ENCODE measurements at places on chromosomes 2 and 18.
A peak's percentile ranks its signal among the peaks of the same experiment; 100 is the strongest.

GRCh38 chr2:119231975-119232665 is 8.5 kb downstream of the STEAP3 start:
- no peak for DNase-seq

DNA sequence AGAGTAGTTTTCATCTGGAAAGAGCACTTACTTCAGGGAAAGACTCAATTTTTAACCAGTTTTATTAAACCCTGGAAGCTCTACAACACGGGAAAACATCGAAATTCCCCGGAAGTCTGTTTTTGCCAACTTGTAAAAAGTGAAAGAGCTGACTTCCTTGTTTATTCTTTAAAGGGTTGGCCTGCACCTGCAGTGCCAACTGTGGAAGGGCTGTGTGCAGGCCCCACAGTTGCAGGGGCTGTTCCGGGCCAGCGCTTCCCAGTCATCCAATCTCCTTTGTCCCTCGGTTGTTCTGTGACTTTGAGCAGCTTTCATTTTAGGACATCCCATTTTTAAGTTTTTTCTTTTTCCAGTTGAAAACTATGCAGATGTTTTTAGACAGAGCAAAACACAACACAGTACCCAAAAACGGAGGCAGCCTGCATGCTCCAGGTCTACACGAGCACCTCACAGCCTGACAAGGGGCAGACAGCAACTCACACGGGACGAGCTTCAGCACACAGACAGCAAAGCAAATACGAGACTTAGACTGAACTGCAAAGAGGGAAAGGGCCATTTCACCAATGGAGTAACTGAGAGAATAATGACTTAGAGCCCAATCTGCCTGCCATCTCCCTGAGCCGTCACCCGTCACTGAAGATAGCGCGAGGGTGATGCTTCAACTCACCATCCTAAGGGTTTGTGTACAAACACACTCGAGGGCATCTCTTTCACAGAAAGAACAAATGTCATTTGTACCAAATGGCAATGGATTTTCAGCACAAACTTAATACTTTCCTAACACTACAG is 70.6 kb downstream of the EMILIN2 start:
- DNase-seq: no peak

DNA sequence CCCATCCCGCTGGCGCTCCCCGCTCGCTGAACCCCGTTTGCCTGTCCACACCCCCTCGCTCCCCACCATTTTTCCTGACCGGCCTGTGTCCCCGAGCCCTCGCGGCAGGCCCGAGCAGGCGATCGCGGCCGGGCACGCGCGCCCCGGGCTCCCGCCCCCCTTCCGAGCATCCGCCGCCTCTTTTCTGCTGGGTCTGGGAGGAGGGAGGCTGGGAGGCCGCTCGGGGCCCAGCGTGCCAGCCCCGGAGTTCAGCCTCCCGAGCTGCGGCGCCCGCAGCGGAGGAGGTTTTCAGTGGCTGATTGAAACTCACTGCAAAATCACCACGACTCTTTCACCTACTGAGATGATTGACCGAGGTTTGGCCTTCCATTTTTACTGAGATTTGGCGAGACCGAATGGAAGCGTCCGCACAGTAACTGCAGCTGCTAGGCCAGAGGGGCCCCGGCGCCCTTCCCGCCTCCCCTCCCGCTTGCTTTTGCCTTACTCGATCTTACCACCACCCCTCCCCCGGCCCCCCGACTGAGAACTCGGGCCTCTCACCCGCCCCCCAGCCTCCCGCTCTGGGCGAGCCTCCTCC is 4.8 kb downstream of the SOX11 start:
- DNase-seq: peak; percentile 31

- DNase-seq: no peak
These were observed 27.5 kb downstream of the M1AP start for GRCh38 chr2:74620671-74621070.

GRCh38 chr18:34600158-34600557 is 109.9 kb upstream of the DTNA start:
- DNase-seq: no peak

DNA sequence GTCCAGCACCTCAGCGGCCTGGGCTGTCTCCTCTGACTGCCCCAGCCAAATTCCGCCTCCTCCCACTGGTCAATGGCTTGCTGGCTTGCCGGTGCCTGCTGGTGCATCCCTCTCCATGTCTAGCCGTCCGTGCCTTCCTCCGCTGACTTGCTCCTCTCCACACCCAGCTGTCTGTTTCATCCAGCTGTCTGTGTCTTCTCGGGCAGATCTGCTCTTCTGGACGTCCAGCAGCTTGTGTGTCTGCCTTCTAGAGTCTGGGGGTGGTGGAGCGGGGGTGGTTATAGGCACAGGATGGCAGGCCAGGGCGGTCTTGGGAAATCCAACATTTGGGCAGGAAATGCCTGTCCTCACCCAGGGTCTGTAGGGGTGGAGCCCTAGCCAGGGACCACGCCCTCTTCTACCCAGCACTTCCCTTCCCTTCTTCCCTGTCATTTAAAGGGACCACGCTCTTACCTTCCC is 369.2 kb downstream of the GALNT13 start:
- DNase-seq: no peak

GRCh38 chr2:164777847-164778461 is 63.7 kb downstream of the COBLL1 start:
- DNase-seq: no peak

DNA sequence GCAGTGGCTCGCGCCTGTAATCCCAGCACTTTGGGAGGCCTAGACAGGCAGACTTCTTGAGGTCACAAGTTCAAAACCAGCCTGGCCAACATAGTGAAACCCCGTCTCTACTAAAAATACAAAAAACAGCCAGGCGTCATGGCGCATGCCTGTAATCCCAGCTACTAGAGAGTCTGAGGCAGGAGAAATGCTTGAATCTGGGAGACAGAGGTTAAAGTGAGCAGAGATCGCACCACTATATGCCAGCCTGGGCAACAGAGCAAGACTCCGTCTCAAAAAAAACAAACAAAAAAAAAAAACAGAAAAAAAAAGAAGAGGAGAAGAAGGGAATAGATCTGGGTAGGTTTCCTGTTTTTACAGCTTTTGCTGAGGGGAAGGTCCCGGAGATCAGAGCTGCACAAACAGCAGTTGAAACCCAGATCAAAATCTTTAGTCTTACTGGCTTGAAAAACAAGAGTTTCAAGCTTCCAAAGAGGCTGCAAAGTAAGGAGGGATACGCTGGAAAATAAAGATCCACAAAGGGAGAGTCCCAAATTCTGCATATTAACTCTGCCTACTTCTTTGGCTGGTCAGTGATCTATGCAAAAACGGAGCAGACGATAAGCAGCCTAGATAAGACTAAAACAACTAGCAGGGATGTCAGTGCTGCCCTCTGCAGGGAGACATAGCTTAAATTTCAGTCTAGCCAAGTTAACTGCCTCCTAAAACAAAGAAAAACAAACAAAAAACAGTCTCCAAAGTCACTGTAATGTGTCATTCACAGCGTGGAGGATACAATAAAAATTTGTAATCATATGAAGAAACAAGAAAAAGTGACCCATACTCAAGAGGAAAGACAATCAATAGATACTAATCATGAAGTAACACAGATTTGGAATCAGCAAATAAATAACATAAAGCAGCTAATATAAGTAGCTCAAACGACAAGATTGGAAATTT is 74.1 kb downstream of the TLK1 start:
- peak; percentile 20 for DNase-seq

- DNase-seq: no peak
These were observed 441.7 kb upstream of the HNMT start for GRCh38 chr2:137522620-137523011.

GRCh38 chr2:184031402-184032147 is 566.8 kb upstream of the ZNF804A start:
- DNase-seq: no peak

- DNase-seq: no peak
These were observed 111.5 kb upstream of the GLI2 start for GRCh38 chr2:120624061-120624737.

- DNase-seq: no peak
These were observed 60.5 kb upstream of the TEX51 start for GRCh38 chr2:126837966-126838715.

DNA sequence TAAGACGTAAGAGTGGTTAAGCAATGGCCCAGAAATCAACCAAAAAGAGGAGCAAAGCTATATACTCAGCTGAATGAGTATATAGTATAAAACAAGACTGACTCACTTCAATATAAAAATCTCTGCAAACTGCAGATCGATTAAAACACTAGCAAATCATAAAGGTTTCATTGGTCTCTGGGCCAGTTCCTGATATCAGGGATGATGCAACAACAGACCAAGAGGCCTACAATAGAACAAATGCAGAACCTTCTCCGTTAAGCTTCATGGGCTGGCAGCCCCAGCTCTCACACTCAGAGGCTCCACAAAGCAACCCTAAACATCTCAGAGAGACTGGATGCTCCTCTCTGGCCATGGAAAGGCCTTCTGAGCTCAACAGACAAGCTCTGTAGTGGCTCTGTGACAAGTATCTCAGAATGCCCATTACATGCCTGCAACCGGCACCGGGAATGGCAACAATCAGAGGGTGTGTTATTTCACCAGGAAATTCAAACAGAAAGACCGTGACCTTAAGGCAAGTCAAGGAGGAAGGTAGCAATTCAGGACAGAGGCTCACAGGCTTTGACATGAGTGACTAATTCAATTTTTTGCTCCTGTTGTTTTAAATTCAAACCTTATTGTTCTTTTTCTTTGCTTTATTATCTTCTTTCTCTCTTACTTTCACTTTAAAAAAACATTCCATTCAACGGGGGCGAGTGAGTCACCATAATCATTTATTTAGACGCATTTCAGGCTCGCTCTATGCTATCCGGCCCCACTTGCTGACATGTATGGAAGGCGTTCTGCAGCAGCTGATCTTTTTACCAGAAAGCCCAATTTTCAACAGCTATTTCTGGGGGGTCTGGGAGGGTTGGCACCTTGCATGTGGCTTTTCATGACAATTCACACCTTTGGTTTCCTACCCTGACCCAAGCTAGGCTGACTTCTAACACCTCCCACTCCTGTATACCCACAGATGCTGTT is 15.1 kb downstream of the CYRIA start:
- DNase-seq: no peak

GRCh38 chr2:106039634-106040315 is 154.3 kb downstream of the UXS1 start:
- no peak for DNase-seq

DNA sequence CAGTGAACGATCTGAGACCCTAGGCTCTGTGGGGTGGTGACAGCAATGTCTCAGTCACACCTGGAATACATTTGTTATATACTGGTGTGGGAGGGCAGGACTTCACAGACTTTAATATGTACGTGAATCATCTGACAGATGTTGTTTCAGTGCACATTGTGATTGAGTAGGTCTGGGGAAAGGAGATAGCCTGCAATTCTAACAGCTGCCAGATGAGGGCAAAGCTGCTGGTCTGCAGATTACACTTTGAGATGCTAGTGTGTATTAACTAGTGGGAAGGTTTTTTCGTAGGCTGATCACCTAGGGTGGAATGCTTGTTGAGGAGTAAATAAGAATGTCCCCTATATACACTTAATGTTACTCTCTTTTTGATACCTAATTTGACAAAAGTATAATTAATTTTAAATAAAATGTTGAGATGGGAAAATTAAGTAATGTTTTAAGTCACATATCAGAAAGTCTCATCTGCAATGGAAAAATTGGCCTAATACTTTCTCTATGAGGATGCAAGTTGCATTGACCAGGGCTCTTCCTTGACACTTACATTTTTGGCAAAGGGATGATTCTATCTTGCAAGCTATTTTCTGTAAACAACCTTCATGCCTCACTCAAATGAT is 496.9 kb upstream of the HNMT start:
- peak; percentile 12 for DNase-seq

GRCh38 chr2:241659150-241659739 is 21.8 kb downstream of the ATG4B start:
- no peak for DNase-seq

GRCh38 chr2:217195016-217195415 is 335.2 kb upstream of the TNP1 start:
- no peak for DNase-seq

DNA sequence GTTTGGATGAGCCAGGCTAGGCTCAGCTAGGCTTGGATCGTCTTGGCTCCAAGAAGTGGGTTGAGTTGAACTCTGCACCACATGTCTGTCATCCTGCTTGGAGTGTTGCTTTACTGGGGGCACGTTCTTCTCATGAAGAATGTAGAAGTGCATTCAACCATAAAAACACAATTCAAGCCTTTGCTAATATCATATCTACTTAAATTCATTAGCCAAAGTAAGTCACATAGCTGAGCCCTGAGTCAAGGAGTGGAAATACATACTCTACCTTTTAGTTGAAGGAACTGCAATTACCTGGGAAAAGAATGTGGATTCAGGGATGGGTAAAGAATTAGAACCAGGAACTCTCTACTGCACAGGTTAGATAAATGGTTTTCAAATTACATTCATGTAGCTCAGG is 360.4 kb upstream of the KCNH7 start:
- no peak for DNase-seq

DNA sequence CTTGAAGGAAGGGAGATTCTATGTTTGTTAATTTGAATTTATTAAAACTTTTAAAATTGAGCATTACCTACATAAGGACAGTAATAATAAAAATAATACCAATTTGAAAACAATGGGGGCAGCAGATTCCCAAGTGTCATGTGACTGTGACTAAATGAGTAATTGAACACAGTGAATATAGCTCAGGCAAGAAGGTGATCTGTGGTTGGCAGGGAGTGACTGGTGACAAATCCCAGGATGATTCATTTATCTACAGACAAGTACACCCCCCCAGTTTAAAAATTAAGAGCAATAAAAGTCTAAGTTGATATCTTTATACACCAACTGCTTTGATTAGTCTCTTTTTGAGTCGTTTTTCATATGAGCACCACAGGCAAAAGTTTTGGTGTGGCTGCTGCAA is 299.5 kb downstream of the ARHGAP15 start:
- no peak for DNase-seq

DNA sequence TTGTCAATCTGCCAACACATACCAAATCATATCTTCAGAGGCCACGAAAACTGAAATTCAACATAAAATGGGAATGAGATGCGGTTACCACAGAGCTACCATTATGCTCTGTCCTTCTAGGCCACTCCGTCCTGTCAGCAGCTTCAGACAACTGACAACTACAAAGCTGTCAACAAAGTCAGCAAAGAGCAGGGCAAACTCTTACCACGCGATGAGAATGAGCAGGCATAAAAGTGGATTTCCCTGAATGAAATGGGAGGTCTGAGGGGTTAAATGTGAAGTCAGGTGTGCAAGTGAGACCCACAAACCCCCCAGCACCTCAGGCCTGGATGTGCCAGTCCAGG is 130.1 kb downstream of the LNPK start:
- no peak for DNase-seq

- DNase-seq: no peak
These were observed 67.3 kb upstream of the TEX51 start for GRCh38 chr2:126831234-126832005.

GRCh38 chr2:214019229-214019972 is 391.5 kb upstream of the VWC2L start:
- no peak for DNase-seq

GRCh38 chr2:11842336-11842735 is 95.9 kb downstream of the LPIN1 start:
- no peak for DNase-seq

- no peak for DNase-seq
These were observed 73.2 kb upstream of the NRP2 start for GRCh38 chr2:205609113-205609512.

DNA sequence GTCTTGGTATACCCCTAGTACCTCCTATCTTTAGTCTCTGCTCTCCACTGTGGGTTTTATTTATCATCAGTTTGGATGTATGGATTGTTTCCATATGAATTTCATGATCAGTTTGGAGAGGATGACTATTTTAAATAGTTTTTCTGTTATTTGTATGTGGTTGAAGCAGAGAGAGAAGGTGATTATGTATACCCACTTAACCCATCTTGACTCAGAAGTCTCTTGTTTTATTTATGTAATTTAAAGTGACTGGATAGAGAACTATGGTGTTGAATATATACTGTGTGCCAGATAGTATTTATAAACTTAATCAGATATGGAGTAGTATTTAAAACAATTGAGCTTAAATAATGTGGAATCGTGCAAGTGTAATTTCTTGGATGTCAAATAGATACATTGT is 39.9 kb downstream of the SMAD4 start:
- no peak for DNase-seq
